ENCODE measurements at places on chromosomes 2 and 18.
A peak's percentile ranks its signal among the peaks of the same experiment; 100 is the strongest.

DNA sequence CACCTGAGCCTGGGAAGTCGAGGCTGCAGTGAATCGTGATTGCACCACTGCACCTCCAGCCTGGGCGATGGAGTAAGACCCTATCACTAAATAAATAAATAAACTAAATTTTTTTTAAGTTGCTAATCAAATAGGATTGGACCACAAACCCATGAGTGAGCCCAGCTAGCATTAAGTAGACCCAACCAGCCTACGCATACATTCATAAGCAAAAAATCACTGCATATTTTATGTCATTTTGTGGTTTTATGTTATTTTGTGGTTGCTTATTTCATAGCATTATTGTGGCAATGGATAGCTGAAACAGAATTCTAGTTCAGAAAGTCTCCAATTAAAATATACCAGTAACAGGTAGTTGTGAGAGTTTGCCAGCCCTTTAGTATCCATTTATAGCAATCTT, 29.1 kb upstream of the ZC3H15 start:
- DNase-seq, result no peak

- no peak for DNase-seq
Observed at GRCh38 chr2:182950546-182950945, 84.1 kb upstream of the FRZB start.

GRCh38 chr18:55400590-55401541, 187.1 kb downstream of the TCF4 start:
- no peak for DNase-seq

DNA sequence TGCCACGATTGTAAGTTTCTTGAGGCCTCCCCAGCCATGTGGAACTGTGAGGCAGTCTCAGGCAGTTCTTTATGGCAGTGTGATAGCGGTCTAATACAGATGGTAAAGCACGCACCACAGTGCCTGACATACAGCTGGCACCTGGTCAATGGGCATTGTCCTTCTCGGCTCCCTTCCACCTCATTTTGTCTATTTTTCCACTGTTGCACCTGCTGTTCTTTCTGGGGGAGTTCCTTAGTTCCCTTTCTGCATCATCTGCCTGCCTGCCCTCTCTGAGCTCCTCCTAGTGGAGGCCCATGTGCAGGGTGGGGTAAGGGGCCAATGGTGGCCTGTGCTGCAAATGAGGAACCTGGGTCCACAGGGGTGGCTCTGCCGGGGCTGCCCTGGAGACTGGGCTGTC, 157.6 kb downstream of the LPIN1 start:
- no peak for DNase-seq

DNA sequence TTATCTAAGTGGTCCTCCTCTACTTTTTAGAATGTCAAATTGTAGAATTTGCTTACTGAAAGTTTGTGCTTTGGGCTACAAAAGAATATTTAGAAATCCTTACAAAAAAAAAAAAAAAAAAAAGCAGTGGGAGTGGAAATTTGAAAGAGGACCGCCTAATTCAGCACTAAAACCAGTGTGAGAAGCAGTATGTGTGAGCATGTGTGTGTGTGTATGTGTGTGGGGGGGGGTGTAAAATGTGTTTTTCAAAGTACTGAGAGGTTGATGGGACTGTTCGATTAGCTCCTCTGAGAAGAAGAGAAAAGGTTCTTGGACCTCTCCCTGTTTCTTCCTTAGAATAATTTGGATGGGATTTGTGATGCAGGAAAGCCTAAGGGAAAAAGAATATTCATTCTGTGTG, at the start of gene VIT:
TSS of gene VIT (plus strand) at position 175 of the 400 bp plus-strand sequence. CDS start 19,664 bp downstream, outside the sequence.
- no peak for DNase-seq

- no peak for DNase-seq
Observed at GRCh38 chr2:226362980-226363379, 436.6 kb downstream of the IRS1 start.

- DNase-seq, result no peak
Observed at GRCh38 chr2:81894451-81894990, 1590.0 kb upstream of the LRRTM1 start.

DNA sequence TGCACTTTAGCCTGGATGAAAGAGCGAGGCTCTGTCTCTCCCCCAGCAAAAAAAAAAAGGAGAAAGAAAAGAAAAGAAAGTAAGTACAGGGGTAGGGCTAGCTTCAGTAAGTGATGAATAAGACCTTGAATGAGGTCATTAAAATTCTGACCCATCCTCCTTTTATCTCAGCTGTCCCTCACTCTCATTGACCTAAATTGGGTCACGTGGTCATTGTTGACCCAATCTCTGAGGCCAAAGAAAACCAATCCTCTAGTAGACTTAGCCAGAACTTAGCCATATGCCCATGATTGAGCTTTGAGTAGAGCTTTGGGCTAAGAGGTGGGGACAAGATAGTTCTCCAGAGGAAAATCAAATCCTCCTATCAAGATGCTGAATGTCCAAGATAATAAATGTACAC, 149.3 kb downstream of the PDE11A start:
- no peak for DNase-seq

DNA sequence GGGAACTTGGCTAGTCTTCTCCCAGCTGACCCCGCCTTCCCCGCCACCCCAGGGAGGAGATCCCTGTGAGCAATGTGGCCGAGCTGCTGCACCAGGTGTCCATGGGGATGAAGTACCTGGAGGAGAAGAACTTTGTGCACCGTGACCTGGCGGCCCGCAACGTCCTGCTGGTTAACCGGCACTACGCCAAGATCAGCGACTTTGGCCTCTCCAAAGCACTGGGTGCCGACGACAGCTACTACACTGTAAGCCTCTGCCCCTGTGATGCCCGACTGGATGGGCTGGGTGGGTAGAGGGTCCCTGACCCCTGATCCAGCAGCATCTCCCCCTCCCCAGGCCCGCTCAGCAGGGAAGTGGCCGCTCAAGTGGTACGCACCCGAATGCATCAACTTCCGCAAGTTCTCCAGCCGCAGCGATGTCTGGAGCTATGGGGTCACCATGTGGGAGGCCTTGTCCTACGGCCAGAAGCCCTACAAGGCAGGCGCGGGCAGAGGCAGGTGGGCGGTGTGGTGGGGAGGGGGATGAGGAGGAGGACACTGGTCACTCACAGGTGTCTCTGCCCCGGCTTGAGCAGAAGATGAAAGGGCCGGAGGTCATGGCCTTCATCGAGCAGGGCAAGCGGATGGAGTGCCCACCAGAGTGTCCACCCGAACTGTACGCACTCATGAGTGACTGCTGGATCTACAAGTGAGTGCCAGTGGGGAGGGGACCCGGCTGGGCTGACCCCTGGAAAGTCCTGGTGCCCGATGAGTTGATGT, 24.2 kb downstream of the ZAP70 start:
- DNase-seq, result peak; percentile 12

GRCh38 chr2:39326644-39327043, 82.9 kb upstream of the CDKL4 start:
- no peak for DNase-seq

DNA sequence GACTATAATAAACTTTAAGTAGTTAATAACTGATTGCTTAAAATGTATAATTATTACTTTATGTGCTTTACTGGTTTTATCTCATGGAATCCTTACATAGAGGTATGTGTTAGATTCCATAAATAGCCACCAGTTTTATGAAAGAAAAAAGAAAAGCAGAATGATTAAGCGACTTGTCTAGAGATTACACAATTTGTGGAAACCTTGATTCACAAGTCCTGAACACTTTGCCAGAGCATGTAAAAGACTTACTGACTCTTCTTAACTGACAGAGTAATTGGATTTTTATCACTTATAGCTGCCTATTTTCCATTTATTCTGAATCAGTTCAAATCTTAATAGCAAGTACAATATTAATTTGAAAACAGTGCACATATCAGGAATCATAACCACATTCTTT, 448.7 kb upstream of the NETO1 start:
- DNase-seq, result no peak

- no peak for DNase-seq
Observed at GRCh38 chr18:71045331-71046065, 756.7 kb downstream of the SOCS6 start.

- DNase-seq, result no peak
Observed at GRCh38 chr2:19488009-19488691, 129.7 kb upstream of the OSR1 start.

DNA sequence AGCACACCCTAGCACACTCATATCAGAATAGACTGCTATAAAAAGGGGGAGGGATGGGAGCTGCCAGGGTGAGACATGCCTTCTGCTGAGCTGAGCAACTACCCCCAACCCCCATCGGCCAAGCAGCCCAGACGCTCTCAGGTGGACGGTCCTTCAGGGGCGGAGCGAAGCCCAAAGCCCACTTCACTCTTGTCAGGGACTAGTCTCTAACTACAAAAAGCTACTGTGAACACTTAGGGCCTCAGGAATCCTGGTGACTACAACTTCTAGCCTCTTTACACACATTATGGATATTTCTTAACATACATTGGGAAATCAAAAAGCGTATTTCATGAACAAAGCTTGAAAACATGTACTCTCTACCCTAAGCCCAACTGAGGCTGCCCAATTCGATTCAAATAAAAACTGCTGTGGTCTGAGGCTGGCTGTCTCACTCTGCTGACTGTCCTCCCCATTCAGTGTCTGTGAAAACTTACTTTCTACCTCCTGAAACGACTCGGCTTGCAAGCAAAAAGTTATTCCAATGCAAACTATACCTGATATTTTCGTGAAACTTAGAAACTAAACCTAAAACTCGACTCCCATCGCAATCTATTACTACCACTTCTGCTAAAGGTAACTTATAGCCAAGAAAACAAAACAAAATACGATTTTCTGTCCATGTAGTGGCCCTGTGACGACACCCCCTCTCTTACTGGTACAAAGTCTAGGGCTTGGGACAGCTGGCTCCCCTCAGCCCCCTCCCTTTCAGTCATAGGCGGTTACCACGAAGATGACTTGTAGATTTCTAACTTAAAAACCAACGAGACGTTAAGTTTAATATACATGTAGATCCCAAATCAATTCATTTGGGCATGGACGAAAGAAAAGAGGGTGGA, 1.2 kb downstream of the SERTAD2 start:
- no peak for DNase-seq

- DNase-seq, result no peak
Observed at GRCh38 chr2:101828257-101828656, 130.8 kb downstream of the MAP4K4 start.

GRCh38 chr2:1543776-1544477, 130.7 kb downstream of the TPO start:
- no peak for DNase-seq

DNA sequence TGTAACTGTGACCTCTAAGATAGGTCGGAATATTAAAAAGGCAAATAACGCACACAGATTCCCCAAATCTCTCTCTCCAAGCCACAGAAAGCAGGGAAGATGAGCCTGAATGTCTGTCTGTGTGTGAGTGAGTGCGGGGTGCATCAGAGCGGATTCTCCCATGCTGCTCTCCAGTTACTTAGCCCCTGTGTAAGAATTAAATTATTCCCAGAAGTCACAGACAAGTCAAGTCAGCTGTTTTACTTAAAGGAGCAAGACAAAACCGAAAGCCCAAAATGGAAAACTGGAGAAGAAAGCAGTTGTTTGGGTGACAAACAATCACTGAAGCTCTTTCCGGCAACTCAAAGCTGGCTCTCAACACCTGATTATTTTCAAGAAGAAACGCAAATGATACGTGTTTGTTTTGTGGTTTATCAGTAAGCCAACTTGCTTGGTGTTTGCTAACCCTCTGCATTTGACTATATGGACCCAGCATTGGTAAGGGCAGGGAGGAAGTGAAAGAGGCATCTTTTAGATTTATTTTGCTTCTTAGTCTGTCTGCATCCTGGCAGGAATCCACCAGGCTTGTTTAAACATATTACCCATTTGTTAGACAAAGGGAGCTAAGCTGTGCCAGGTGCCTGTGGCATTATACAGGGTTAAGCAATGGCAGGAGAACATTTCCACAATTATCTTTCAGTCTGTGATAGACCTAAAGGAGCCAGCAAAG, 121.5 kb upstream of the CREB1 start:
- DNase-seq, result no peak

DNA sequence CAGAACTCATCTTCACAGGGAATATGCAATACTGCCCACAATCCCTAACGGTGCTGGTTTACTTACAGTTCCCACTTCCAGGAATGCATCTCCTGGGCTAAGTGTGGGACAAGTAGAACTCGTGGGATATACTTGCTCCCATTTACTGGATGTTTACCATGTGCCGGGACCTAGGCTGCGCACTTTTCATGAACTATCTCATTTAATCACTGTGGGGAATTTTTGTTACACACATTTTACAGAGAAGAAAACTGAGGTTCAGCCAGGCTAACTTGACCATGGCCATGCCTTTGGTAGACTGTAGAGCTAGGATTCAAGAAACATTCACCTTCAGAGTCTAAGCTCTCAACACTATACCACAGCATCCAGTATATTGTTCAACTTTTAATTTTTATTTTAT, 24.4 kb upstream of the MBOAT2 start:
- no peak for DNase-seq

DNA sequence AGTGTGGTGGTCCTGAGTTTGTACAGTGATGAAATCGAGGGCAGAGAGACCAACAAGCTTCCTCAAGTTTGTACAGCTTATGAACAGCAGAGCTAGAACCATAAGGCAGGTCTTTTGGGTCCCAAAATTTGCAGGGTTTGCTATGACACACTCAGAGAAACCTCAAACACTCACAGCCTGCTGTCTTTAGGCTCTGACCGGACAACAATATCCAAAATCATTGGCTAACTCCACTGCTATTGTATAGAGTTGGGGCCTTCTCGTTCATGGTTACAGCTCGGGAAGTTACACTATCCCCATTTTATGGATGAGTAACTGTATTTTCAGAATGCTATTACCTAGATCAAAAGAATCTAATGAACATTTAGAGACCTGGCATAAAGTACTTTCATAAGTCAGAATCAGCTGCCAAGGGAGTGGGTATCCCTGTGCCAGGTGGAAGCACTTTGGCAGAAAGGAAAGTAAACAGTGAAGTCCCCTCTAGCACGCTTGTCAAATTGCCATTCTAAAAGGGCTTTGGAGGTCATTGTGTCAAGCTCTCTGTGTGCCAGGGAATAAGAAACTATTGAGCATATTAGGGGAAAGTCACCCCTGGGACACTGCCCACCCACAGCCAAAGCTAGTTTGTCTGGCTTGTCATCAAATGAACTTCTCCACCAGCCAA, 331.8 kb downstream of the ALK start:
- no peak for DNase-seq

- DNase-seq, result peak; percentile 58
Observed at GRCh38 chr2:84958135-84959059, 12.6 kb upstream of the KCMF1 start.

- DNase-seq, result peak; percentile 67
Observed at GRCh38 chr2:39513641-39514094, 76.6 kb upstream of the MAP4K3 start.

DNA sequence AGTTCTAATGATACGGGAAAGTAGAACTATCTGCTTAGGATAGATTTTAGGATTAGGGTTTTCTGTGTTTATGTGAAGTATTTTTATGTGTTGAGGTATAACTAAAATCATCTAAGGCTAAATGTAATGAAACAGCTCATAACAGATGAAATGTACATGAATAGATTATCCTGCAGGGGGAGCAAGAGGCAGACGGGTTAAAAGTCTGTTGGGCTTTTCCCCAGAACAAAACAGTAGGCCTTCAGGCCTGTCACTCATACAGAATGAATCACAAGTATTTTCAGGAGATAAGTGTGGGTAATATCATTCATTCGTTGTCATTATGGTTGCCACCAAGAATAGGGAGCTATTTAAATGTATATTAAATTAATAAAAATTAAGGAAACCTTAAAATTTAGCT, 107.9 kb upstream of the IL1R2 start:
- DNase-seq, result no peak

All from left hindlimb (tissue), 1 donor.